Renal cortical epithelial cell (primary cell): ENCODE measurements at places on chromosomes 4 and X.
A peak's percentile ranks its signal among the peaks of the same experiment; 100 is the strongest.

DNA sequence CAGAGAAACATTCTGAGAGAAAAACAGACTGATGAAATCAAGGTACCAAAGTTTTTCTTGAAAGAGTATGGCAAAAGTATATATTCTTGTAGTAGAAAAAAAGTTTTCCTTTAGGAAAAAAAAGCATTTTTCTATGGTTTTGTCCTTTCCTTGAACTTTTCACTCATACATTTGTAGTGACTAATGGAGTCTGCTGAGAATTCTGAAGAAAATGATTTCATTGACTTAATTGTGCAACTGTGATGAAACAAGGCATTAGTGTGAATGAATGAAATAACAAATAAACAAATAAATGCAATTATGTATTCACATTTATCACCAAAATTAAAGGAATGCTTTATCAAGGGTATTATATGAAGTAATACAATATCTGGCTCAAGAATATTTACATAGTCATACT, 5.7 kb downstream of the CSN1S1 start:
- peak; percentile 7 for DNase-seq

DNA sequence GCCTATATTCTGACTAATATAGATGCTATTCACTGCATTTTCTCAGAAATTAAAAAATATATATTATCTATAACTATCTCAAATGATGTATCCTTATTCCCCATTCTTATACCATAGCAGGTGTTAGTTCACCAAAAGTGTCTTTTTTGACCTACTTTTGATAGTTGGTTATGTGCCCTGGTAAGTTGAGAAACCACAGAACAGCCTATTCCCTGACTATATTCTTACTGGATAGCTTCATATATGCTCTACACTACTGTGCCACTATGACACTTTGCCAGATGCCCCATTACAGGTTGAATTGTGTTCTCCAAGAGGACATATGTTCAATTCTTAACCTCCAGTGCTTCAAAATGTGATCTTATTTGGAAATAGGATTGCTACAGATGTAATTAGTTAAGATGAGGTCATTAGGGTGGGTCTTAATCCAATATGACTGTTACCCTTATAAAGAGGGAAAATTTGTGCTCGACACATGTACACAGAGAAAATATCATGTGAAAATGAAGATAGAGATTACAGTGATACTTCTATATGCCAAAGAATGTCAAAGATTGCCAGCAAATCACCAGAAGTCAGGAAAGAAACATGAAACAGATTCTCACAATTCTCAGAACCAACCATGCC, 76.1 kb downstream of the LRBA start:
- DNase-seq: no peak

GRCh38 chr4:77629885-77630284, 24.3 kb downstream of the CXCL13 start:
- DNase-seq: no peak

DNA sequence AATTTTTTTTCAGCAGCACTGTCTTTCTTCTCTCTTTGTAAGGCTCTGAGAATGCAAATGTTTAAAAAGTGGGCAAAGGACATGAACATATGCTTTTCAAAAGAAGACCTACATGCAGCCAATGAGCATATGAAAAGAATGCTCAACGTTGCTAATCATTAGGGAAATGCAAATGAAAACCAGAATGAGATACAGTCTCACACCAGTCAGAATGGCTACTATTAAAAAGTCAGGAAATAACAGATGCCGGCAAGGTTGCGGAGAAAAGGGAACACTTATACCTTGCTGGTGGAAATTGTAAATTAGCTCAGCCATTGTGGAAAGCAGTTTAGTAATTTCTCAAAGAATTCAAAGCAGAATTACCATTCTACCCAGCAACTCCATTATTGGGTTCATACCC, 51.6 kb downstream of the BMP15 start:
- DNase-seq: no peak

DNA sequence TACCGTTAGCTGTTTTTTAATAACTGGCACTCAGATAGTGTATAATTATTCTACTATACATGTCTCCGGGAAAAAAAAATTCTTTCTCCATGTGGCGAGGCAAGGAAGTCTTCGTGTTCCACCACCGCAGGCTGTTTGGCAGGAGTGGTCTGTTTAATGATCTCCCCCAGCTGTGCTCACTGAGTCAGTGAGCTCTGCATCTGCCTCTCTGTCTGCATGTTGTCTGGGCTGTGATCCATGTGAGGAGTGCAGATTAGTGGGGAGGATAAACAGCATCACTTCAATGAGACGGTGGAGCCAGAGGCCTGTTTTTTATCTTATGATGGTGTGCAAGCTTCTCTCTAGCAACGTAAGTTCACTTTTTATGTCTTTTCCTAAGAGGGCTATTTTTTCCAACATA, 69.8 kb downstream of the RPS3A start:
- peak; percentile 19 for DNase-seq

DNA sequence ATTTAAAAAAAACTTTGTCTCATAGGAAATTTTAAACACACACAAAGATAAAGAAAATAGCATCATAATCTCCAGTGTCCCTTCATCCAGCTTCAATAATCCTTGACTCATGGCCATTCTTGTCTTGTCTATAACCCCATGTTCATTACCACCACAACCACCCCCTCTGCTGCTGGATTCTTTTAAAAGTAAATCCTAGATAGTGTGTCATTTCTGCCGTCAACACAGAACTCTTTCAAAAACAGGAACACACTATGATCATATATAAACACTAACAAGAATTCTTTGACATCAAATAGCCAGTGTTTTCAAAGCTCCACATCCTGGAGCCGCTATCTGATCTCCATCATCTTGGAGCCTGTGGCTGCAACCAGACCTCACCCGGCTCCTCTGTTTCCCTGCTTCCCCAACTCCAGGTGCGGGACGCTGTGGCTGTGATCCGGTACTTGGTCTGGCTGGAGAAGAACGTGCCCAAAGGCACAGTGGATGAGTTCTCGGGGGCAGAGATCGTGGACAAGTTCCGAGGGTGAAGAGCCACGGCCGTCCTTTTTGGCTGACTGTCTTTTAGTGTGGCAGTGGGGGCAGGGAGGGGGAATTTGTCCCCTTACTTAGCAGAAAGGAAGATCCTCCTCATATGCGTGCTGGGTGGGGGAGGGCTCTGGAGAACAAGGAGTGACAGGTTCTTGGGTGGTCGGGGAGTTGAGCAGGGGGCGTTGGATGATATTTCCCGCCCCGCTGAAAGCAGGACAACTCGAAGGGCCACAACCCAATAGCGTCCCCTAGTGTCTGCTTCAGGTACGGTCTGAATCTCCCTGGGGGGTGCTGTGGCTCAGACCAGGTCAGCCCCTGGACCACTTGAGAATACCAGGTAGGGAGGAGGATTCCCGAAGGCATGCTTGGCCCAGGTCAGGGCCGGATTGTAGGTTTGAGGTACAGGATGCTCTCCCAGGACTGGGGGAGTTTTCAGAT, 15.6 kb downstream of the XPNPEP2 start:
- no peak for DNase-seq

- no peak for DNase-seq
Observed at GRCh38 chr4:163495900-163496299, 1.4 kb downstream of the TMA16 start.

DNA sequence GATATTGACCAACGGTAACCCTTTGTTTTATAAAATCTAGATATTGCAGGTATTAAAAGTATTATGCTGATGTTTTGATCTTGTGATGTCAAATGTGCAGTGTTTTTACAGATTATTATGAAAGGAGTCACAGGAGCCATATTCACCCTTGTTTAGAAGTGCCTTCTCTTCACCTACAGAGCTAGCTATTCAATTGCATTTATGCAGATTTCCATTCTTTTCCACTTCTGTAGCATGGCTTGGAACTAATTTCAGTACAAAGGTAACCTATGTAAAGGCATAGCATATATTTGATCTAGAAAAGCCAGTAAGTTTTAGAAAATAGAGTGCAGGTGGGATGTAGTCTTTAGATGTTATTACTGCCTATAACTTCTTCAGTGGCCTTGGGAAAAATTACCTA, 176.2 kb downstream of the GABRB1 start:
- no peak for DNase-seq

DNA sequence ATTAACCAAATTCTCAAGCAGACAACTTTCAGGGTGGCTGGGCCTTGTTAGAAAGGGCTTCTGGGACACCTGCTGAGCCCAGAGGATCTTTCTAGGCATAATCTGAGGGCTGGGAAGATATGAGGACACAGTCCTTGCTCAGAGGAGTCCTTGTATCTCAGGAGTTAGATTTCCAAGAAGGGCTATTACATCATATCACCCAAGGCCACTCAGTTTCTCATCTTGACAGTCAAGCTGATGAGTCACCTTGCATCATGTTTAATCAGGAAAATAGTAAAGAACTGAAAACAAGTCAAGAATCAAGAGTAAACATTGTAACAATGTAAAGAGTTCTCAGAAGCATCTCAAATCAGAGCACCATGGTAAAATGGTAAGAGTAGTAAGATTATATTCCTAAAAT, 4.0 kb downstream of the PCYT1B start:
- peak; percentile 13 for DNase-seq

DNA sequence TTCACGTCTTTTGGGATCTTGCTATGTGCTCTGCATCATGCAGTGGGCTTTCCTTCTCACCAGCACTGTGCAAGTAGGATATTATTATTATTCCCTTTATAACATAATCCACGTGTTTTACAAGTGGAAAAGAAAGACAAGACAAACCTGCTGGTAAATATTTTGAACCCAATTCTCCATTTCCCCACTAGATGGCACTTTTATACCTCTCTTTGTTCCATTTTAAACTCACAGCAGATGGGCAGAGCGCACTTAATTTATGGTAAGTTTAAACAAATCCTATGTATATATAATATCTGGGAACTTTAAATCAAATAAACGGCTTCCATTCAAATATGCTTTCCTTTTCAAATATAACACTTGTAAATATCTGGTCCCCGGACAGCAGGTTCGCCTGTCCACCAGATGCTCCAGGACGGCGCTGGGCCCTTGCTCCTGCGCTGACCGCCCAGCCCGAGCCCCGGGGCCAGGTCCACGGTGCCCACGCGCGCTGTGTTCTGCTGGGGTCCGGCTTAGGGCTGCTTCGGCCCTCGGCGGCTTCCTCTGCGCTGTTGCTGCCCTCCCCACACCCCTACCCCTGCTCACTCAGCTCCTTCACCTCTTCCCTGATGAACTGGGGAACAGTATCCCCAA, 31.1 kb downstream of the F11 start:
- peak; percentile 62 for DNase-seq

DNA sequence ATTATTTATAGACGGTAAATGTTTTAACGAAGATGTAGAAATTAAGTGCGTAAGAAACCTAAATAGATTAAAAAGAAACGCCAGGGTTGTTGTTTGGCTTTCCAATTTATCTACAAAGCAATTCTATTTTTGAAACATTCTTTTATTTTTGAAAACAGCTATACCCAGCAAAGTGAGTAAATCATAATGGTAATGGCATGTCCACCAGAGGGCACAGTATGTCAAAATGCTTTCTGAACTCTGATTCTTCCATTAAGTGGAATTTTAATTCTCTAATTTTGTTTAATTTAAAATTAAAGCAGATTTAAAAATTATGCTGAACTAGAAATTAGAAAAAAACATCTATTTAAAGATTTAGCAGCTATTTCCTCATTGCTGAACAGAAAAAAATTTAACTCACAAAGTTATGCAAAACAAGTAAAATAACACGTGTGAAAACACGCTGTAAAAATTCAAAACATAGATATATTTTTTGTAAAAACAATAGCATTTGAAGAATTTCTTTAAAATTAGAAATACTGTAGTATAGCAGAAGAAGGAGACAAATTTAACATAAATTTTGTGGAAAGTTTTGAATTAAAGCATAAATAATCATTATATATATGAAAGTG, 26.5 kb downstream of the RASSF6 start:
- no peak for DNase-seq

DNA sequence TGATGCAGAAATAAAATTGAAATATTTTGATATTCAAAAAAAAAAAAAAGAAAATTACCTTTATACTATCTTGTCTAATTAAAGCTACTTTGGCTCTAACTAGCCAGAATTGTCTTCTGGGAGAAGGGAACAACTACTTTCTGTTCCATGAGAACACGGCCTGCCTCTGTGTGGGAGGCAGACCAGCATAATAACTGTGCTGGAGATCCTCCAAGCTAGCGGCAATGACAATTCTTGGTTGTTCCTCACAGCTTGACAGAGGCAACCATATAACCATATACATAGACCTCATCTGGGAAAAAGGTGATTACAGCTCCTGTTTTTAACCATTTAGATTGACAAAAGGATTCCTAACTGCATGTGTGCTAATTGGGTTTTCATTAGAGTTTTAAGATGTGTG, 95.7 kb downstream of the RBMX2 start:
- DNase-seq: no peak

GRCh38 chr4:127623797-127624083, 9.0 kb upstream of the INTU start:
- DNase-seq: peak; percentile 26

DNA sequence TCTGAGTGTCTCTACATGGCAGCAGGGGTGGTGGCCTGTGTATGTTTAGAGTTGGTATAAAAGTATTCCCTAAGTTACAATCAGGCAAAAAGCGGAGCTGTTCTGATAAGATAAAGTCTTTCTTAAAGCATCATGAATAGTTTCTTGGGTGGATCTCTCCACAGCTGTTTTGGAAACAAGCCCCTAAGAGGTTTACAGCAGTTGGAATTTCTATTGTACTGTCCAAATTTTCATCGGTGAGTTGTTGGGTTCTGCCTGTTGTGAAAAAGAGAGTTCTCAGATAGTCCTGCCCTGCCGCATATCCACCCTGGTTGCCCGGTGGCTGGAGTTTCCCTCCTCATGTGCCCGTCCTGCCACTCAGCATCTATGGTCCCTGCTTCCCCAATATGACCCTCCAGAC, 50.1 kb downstream of the C4orf51 start:
- DNase-seq: no peak

DNA sequence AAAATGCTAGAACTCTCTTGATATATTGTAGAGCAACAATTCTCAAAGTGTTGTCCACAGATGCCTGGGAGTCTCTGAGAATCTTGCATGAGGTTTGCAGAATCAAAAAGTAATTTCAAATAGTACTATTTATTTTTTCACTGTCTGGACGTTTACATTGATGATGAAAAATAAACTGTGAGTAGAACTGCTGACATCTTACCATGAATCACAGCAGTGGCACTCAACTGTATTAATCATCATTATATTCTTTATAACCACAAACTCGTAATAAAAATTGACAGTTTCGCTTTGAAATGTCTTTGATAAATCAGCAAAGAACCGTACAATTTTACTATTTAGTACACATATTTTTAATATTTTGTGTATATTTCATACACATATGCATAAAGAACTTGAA, 94.5 kb downstream of the NAF1 start:
- DNase-seq: no peak
